Pancreas (tissue), 10 donors: ENCODE measurements at places on chromosomes 5 and 9.

DNA sequence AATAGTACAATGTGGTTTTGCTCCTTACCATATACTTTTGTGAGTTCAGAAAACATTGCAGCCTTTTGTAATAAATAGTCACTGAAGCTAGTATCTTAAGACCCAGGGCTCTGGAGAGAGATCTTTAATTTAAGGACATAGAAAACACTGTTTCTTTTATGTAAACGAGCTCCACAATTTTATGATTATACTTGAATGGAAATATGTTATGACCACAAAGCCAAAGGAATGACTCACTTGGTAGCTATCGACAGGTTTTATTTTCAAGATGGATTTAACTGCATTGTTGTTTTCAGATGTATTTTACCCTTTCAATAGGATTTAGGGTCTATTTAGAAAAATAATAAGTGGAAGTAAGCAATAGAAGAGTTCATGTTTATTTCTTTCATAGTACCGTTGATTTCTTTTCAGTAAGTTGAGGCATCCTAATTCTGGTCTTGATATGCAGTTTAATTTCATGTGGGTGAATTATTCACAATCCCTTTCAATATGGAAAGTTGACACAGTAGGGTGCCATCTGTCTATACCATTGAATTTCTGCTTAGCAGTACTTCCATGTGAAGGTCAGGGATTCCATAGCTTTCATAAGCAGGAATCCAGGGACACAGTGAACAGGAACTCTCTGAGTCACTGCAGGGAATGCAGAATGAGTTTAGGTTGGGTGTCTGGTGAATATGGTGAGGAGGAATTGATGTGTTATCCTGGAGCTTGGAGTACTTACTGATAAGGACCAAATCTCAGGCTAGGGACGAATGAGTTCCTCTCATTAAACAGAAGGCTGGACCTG lies 157.6 kb downstream of the CD180 start:
- DNase-seq, result no peak

DNA sequence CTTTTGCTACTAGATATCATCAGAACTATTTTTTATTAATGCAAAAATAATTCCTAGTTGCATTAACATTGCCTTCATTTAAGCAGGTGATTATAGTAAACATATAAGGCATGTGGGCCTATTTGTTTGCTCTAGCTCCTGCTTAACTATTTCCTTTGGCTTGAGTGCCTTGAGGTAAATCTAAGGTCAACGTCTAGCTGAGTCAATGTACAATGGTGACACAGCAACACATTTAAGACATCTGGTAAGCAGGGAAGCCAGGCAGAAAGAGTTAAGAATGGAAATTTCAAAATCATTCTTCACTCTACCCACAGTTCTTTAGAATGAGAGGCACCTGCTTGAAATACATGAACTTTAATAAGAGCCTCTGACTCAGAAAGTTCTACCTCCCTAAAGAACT lies 111.9 kb upstream of the FST start:
- DNase-seq, result no peak

- no peak for DNase-seq
These were observed 172.3 kb downstream of the ATP10B start for GRCh38 chr5:160679567-160680309.

- no peak for DNase-seq
These were observed 406.4 kb upstream of the CLINT1 start for GRCh38 chr5:158265346-158265745.

- no peak for DNase-seq
These were observed 154.8 kb upstream of the LHFPL2 start for GRCh38 chr5:78803353-78803752.

- DNase-seq, result no peak
These were observed 618.3 kb downstream of the NR2F1-AS1 start for GRCh38 chr5:92962752-92963151.
